IMR-90 (cell line): ENCODE measurements at places on chromosomes 2 and 18. TPM values are rescaled to one million over a fixed set of nuclear protein-coding genes. Genes with fewer than 3 reads are reported as not detected.

The RESP18 gene
- total RNA-seq, result not detected in 2 replicates

The REG3A gene
- total RNA-seq, result not detected in 2 replicates

The RAB17 gene
- not detected in 2 replicates for total RNA-seq

The AGAP1 gene
- total RNA-seq, result 11.7 and 15.1 TPM in 2 replicates

The DNAJC5G gene
- not detected in 2 replicates for total RNA-seq

The CFAP221 gene
- total RNA-seq, result not detected in 2 replicates

The PTMA gene
- 380 and 776 TPM in 2 replicates for total RNA-seq

The PSTPIP2 gene
- 10.4 and 14.4 TPM in 2 replicates for total RNA-seq

The PPP4R1 gene
- total RNA-seq, result 123 and 131 TPM in 2 replicates

The CD302 gene
- 3.8 and 6.1 TPM in 2 replicates for total RNA-seq

The SERPINB2 gene
- total RNA-seq, result 34.4 and 43.0 TPM in 2 replicates

The RAMP1 gene
- 15.8 and 19.2 TPM in 2 replicates for total RNA-seq

The ACSL3 gene
- total RNA-seq, result 84.2 and 96.4 TPM in 2 replicates

The ALPP gene
- total RNA-seq, result not detected in 2 replicates

The DUSP2 gene
- total RNA-seq, result 1.8 and 2.5 TPM in 2 replicates

The CFAP210 gene
- total RNA-seq, result not detected in 2 replicates

The VIT gene
- under 0.01 TPM in 1 of 2 replicates, not detected in the other for total RNA-seq

The REG3G gene
- not detected in 2 replicates for total RNA-seq

The CEP68 gene
- total RNA-seq, result 5.3 and 5.6 TPM in 2 replicates

The GBX2 gene
- not detected in 2 replicates for total RNA-seq

The SFT2D3 gene
- 2.5 and 3.9 TPM in 2 replicates for total RNA-seq

The FOXD4L1 gene
- total RNA-seq, result not detected in 2 replicates

The XIRP2 gene
- 0.18 and 0.28 TPM in 2 replicates for total RNA-seq

The FLACC1 gene
- 0.54 and 0.56 TPM in 2 replicates for total RNA-seq

The GCKR gene
- under 0.01 TPM in 1 of 2 replicates, not detected in the other for total RNA-seq

The KIF5C gene
- total RNA-seq, result 0.18 and 0.28 TPM in 2 replicates

The LHCGR gene
- total RNA-seq, result under 0.01 and 0.18 TPM in 2 replicates

The SERPINB4 gene
- not detected in 2 replicates for total RNA-seq

The TMEM178A gene
- total RNA-seq, result 0.18 and 0.28 TPM in 2 replicates

The NETO1 gene
- 0.28 and 0.36 TPM in 2 replicates for total RNA-seq

The MARCHF4 gene
- 2.3 and 3.1 TPM in 2 replicates for total RNA-seq

The VAMP8 gene
- total RNA-seq, result 0.83 and 0.90 TPM in 2 replicates

The ABCG8 gene
- total RNA-seq, result not detected in 2 replicates

The SPC25 gene
- total RNA-seq, result 2.0 and 5.6 TPM in 2 replicates

The EPB41L3 gene
- 70.3 and 90.5 TPM in 2 replicates for total RNA-seq

The ARHGEF4 gene
- total RNA-seq, result 2.7 and 3.3 TPM in 2 replicates

The CRYBA2 gene
- total RNA-seq, result not detected in 2 replicates
